ENCODE measurements at places on chromosomes 16 and 17. TPM values are rescaled to one million over a fixed set of nuclear protein-coding genes. Genes with fewer than 3 reads are reported as not detected.
A peak's percentile ranks its signal among the peaks of the same experiment; 100 is the strongest.

- no peaks in the 10 kb centered on the region for H3K36me3 ChIP-seq
- no peak overlapping the region for H3K4me3 ChIP-seq
- no peaks in the 10 kb centered on the region for H3K4me1 ChIP-seq
- H3K27me3 ChIP-seq: peaks cover 5% of the 10 kb centered on the region
- H3K27ac ChIP-seq: no peak overlapping the region
Observed at GRCh38 chr16:6018848-6019489, 921.4 kb upstream of the EEF2KMT start.

The XYLT1 gene
- 33.8 TPM for total RNA-seq

- H3K4me3 ChIP-seq: peak overlapping the region; percentile 43
- peak overlapping the region; percentile 46 for H3K27ac ChIP-seq
- DNase-seq: no peak
- H3K4me1 ChIP-seq: peaks cover 39% of the 10 kb centered on the region
- H3K36me3 ChIP-seq: no peaks in the 10 kb centered on the region
- no peaks in the 10 kb centered on the region for H3K27me3 ChIP-seq
Observed at GRCh38 chr17:41404024-41404671, 6.7 kb upstream of the KRT31 start.

- H3K4me1 ChIP-seq: peaks cover 16% of the 10 kb centered on the region
- H3K36me3 ChIP-seq: peaks cover 7% of the 10 kb centered on the region
- H3K27ac ChIP-seq: no peak overlapping the region
- DNase-seq: no peak
- H3K4me3 ChIP-seq: no peak overlapping the region
- peaks cover 14% of the 10 kb centered on the region for H3K27me3 ChIP-seq
Observed at GRCh38 chr16:30005341-30006094, 5.3 kb downstream of the DOC2A start.

- peak overlapping the region; percentile 85 for H3K4me3 ChIP-seq
- peaks cover 59% of the 10 kb centered on the region for H3K4me1 ChIP-seq
Observed at GRCh38 chr17:78342449-78343186, 17.3 kb downstream of the SOCS3 start.

GRCh38 chr16:4410335-4411075, 5.9 kb downstream of the CORO7 start:
- H3K36me3 ChIP-seq: peaks cover 9% of the 10 kb centered on the region
- H3K4me3 ChIP-seq: peak overlapping the region; percentile 12
- no peak for DNase-seq
- no peaks in the 10 kb centered on the region for H3K27me3 ChIP-seq
- H3K27ac ChIP-seq: peak overlapping the region; percentile 99

DNA sequence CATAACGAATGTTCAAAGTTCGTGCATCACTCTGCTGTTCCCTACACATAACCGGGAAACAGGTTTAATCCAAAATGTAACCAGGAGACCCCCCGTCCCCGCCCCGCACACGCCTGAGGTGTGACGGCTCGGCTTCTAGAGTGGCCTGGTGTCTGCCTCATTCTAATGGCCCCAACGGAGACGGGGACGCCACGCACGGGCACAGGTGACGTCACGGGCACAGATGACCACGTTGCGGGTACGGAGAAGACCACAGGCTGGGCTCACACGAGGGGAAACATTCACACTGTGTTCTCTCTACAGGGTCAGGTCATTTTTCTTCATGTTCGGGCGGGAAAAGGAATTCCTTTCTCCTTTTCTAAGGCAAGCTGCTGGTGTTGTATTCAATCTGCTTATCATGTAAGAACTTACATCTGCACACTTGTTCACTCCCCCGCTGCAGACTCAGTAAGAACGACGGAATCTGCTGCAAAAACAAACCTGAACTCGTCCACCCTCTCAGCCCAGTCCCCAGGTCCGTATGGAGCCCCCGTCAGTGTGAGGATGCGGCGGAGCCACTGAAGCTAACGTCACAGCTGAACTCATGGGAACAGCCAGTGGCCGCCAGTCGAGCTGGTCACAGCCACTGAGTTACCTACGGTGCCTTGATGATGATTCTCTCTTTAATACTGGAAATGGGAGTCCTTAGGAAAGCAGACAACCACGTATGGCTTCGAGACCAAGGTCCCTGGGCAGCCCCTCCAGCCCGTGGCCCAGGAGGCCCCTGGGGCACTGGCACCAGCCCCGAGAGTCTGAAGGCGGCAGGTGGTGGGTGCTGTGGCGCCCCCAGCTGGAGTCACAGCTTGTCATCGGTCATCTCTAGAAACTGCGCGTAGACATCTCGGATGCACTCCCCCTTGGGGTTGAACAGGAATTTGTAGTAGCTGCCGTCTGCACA, 32.9 kb downstream of the WDR45B start:
- H3K27me3 ChIP-seq: no peaks in the 10 kb centered on the region
- no peak for DNase-seq
- peaks cover 4% of the 10 kb centered on the region for H3K4me1 ChIP-seq
- no peak overlapping the region for H3K27ac ChIP-seq
